ENCODE measurements at places on chromosomes 1 and 21.

DNA sequence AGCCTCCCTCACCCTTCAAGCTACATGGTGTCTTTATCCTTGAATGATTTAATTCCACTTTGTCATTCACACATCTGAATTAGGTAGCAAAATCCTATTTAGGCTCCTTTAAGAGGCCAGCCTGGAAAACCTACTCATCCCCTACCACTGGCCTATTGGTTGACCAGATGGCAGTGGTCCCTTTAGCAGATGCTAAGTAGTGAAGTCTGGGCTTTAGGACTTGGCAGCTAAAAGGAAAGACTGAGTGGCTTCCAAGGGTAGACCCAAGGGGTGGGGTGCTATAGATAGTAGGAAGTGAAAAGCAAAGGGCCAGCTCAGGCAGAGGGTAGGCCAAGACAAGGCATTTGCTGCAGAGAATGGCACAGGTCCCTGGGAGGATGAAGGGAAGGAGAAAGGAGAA lies 46.6 kb downstream of the KCNJ6 start:
- no peak for DNase-seq

- DNase-seq, result peak; percentile 77
These were observed 45.5 kb downstream of the CD46 start for GRCh38 chr1:207797229-207797973.

DNA sequence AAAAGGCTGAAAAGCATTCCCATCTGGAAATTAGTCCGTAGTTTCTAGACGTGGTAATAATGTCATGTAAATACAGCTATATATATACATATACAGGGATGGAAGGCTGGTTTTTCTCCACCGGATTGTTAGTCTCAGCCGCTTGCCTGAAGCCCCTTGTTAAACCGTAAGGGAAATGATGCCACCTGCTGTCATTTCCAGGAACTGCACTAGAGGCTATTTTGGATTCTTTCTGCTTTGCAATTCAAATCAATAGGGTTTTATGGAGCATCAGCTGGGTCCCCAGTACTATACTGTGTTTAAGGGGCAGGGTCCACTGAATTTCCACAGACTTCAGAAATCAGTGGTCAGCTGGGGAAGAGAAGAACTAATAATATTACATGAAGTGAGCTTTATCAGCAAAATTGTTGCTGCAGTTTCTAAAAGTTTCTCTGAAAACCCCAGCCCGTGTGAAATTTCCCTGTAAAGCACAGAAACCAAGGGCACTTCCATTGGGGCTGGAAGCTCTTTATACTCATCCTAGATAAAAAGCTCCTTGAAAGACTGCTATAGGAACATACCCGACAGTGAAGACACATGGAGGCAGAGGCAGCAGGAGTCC lies 33.8 kb upstream of the MPZL1 start:
- peak; percentile 85 for DNase-seq

DNA sequence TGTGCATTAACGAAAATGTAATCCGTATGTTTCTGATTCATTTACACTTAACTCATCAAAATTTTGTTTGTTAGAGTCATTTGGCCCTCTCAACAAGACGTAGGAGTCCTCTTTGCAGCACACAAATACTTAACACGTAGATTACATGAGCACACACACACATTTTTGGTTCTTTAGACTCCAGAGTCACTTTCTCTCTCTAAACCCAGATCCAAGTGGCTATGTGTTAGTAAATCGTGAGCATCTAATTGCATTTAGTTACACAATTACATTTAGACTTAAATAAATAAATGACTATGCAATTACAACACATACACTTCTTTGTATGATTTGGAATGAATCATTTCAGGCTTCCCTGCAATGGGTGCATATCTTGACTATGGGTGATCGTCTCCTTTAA lies 109.0 kb upstream of the GREM2 start:
- DNase-seq, result no peak

DNA sequence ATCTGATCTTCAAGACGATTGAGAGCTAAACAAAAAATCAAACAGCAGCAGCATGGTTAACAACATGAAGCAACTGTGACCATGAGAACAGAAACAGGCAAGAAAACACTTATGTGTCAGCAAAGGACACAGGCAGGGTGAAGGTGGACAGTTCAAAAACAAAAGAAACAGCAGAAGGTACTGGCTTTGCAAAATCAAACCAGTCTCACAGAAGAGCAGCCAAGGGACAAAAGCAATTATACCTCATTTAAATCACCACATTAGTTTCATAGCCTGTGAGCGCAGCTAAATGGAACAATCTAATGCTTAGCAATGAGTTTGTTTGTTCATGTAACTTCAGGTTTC lies 59.1 kb downstream of the CAPN2 start:
- DNase-seq, result no peak

DNA sequence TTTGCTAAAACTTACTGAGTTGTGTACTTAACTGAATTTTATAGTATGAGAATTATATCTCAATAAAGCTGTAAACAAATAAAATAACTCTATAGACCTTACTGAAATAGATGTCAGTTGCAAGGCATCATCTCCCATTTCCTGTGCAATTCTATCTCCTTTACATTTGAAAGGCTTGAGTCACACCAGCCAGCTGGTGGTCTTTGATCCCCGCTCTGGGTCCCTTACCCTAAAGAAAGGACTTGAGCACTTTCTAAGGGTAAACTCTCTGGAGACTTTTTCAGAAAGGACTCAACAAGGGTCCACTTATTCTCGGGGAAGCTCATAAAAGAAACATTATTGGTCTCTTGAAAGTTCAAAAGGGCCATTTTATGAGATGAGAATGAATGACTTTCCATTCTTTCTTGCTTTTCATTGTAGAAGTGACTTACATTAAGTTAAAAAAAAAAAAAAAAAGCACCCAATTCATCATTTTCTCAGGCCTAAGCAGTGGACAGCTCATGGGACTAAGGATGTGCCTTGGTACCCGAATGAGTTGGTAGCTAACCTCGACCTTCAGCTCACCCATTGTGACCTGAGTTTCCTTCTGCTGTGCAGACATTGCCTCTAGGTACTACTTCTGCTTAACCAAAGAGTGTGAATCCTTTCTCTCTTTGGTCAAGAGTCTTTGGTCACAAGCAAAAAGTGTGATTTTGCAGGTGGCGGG lies 147.0 kb upstream of the COA6 start:
- no peak for DNase-seq

GRCh38 chr1:50724626-50725286 lies 235.3 kb downstream of the FAF1 start:
- DNase-seq, result no peak

GRCh38 chr1:91727763-91728162 lies 158.2 kb downstream of the TGFBR3 start:
- no peak for DNase-seq

DNA sequence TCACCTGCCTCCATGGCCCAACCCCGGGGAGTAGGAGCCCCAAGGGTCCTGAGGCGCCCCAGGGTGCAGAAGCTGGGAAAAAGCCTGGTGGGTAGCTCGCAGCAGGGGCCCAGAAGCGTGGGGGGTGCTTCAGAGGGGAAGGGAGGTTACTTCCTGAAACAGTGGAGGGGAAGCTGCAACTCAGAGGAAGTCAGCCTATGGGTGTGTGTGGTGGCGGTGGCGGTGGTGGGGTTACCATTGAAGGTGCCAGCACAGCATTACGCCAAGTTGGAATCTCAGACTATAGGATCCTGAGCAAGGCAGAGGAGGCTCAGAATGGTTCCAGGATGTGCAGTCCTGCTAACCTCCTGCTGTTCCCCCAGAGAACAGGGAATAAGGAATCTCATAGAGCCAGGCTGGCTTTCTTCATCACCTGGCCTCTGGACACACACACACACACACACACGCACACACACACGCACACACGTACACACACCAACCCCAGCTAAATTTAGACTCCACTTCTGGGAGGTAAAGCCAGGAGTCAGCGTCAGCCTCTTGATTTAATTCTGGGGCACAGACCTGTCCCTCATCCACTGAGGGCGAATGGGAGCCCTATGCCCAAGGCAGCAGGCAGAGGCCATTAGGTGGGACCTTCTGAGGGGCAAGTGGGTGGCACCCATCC lies 1.3 kb downstream of the DENND4B start:
- DNase-seq, result no peak

- no peak for DNase-seq
These were observed 2.1 kb downstream of the GJA8 start for GRCh38 chr1:147904726-147905125.

DNA sequence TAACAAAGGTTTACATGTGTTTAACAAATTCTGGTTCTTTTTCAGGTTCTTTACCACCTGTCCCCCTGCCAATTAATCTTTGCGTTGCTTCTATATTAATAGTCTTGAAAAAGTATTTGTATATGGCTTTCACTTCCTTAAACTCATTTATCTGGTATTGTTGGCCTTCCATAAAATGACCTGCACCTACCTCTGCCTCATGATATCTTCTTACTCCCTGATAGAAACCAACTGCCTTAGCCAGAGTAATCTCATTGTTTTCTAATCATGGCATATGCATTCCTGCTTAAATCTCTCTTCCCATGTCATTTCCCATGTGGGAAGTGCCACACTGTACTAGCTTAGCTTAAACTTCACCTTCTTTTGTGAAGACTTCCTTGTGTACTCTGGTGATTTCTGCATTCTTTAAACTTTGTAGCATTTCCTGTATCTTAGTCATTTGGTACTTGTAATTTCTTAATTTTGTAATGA lies 8.7 kb downstream of the SMG7 start:
- DNase-seq, result no peak

- no peak for DNase-seq
These were observed 172.9 kb upstream of the RUNX1 start for GRCh38 chr21:35222021-35222420.

DNA sequence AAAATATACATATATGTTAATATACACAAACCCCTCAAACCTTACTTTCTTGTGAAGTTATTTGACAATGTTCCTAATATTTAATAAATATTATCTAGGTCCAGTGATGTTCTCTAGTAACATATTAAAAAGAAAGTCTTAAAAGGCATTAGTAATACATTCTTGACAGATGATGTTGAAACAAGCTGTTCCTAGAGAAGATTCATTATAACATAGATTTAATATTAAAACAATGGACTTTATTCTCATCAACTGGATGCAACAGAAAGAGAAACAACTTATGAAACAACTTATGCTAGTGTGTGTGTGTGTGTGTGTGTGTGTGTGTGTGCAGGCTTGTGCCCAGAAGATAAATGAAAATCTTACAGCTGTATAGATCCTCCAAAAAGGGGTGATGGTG lies 68.5 kb upstream of the PLXNA2 start:
- no peak for DNase-seq

DNA sequence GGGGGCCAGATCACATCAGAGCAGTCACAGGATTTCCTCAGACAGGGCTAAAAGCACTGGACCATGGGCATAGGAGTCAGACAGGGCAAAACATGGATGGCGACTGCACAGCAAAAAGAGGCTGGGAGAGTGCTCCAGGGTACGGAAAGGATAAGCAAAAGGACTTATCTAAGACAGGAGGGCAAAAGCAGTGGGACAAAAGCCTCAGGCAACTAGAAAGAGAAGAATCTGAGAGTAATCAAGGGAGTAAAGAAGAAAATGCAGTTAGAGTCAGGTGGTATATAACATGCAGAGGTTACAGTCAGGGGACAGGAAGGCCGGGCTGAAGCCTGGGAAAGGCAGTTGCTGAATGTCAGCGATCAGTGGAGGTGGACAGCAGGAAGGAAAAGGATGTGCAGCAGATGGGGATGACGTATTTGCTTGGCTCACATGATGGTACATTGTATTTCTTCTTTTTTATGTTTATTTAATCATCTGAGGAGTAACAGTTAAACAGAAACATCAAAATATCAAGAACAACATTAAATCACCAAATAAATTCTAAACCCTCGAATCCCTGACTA lies 63.1 kb upstream of the CNN3 start:
- no peak for DNase-seq

DNA sequence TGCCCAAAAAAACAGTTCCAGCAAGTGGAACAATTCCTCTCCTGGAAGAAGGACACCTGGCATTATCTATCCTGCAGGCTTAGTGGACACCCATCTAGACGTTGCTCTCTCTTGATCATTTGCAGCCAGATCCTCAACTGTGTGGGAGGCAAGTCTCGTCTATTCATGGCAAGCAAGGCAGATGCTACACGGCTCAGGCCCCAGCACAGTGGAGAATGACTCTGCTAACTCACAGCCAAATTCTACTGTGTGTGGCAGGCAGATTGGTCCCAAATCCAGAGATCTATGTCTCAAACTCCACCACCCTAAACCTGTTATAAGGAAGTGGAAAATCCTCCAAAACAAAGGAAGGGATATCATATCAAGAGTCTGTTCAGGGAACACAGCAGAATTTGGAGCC lies 7.0 kb downstream of the TNNT2 start:
- no peak for DNase-seq

- DNase-seq, result no peak
These were observed 97.4 kb downstream of the CENPF start for GRCh38 chr1:214700437-214700836.

- no peak for DNase-seq
These were observed 683 bp upstream of the DMAP1 start for GRCh38 chr1:44212355-44213221.

DNA sequence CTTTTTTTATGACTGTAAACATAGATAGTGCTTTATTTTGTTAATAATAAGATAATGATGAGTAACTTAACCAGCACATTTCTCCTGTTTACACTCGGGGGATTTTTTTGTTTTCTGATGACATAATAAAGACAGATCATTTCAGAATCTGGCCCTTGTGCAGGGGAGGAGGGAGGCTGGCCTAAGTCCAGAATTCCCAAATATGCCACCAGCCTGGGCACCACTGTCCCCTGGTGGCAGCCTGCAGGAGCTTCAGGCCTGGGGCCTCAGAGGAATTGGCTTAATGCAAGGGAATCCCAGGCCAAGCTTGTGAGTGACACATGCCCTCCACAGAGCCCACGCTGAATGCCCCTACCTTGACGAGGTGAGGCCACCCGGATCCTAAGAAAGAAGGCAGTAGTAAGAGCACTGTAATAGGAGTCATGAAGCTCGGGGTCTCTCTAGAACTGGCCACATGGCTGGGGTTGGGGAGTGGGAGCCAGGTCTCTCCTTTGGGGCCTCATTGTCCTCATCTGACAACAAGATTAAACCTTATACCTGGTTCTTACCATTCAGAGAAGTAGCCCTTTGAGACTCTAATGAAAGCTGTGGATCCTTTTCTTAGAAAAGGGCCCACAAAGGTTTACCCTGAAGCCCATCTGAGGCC lies 24.1 kb downstream of the ETNK2 start:
- peak; percentile 68 for DNase-seq

- peak; percentile 70 for DNase-seq
These were observed 17.7 kb downstream of the TINAGL1 start for GRCh38 chr1:31593770-31594632.

DNA sequence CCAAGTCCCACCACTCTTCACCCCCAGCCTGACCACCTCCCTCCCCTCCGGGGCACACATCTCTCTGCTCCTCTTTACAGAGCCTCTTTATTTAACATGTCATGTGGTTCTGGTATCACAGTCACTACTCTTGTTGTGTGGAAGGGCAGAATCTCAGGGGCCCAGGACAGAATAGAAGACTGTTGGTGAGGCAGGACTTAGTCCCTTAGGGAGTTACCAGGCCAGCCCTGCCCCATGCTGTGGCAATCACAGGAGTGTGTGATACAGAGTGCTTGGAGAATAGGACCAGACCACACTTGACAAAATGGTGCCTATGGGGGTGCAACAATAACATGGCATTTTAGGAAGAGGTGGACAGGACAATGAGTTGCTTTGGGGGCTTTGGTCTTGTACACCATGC lies 43.0 kb upstream of the CRNN start:
- DNase-seq, result no peak

Data from nephron progenitor cell (in vitro differentiated cells).